ENCODE measurements at places on chromosomes 1 and 21.

GRCh38 chr1:161187311-161187710 lies 10.0 kb upstream of the B4GALT3 start:
- no peak overlapping the region for H3K27ac ChIP-seq
- H3K4me1 ChIP-seq = peaks cover 59% of the 10 kb centered on the region
- H3K36me3 ChIP-seq = peaks cover 7% of the 10 kb centered on the region
- DNase-seq = no peak
- H3K27me3 ChIP-seq = peaks cover 2% of the 10 kb centered on the region

GRCh38 chr1:2578758-2579118 lies 7.8 kb upstream of the PRXL2B start:
- peak overlapping the region; percentile 56 for H3K4me3 ChIP-seq
- peaks cover 32% of the 10 kb centered on the region for H3K4me1 ChIP-seq
- no peaks in the 10 kb centered on the region for H3K36me3 ChIP-seq
- peaks cover 7% of the 10 kb centered on the region for H3K27me3 ChIP-seq
- DNase-seq = no peak

DNA sequence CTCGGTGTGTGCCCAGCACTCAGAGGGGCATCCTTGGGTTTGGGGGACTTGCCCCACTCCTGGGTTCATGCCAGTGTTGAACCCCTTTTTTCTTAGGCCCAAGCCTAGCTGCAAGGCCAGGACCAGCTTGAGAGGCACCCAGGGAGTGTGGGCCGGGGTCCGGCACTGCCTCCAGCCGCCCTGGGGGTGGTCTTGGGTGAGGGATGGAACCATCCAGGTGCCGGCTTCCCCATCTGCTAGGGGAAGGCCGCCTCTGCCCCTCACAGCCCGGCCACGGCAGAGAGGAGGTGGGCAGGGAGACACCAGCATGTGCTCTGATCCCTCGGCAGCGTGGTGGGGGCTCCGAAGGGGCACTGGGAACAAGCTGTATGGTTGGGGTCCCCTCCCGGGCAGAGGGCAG lies 50.2 kb upstream of the ARHGEF16 start:
- no peak overlapping the region for H3K27ac ChIP-seq

GRCh38 chr1:26408604-26409003 lies 2.0 kb upstream of the LIN28A start:
- DNase-seq = peak; percentile 89
- no peaks in the 10 kb centered on the region for H3K36me3 ChIP-seq
- peak overlapping the region; percentile 84 for H3K4me3 ChIP-seq

- H3K4me1 ChIP-seq = no peaks in the 10 kb centered on the region
- no peaks in the 10 kb centered on the region for H3K36me3 ChIP-seq
- no peak overlapping the region for H3K27ac ChIP-seq
Measured at GRCh38 chr1:116123837-116124533, 12.8 kb downstream of the MAB21L3 start.
